Upper lobe of left lung (tissue), 6 donors: ENCODE measurements at places on chromosomes 7 and 10. TPM values are rescaled to one million over a fixed set of nuclear protein-coding genes. Genes with fewer than 3 reads are reported as not detected.

GRID1 gene
- 5.2 TPM for total RNA-seq

FEZF1 gene
- total RNA-seq = not detected

GLRX3 gene
- 47.4 TPM for total RNA-seq

GRCh38 chr7:36400036-36400435 is 10.4 kb downstream of the ANLN start:
- H3K4me3 ChIP-seq = no peak overlapping the region
- H3K4me1 ChIP-seq = no peaks in the 10 kb centered on the region
- no peaks in the 10 kb centered on the region for H3K36me3 ChIP-seq
- no peak overlapping the region for H3K27ac ChIP-seq
- no peak for DNase-seq
- H3K27me3 ChIP-seq = no peaks in the 10 kb centered on the region

- H3K4me3 ChIP-seq = no peak overlapping the region
- no peak overlapping the region for H3K27ac ChIP-seq
- H3K27me3 ChIP-seq = no peaks in the 10 kb centered on the region
- no peak for DNase-seq
These were observed 462.5 kb upstream of the IGFBP3 start for GRCh38 chr7:46383605-46384004.
